ENCODE measurements at places on chromosomes 3 and 15.

DNA sequence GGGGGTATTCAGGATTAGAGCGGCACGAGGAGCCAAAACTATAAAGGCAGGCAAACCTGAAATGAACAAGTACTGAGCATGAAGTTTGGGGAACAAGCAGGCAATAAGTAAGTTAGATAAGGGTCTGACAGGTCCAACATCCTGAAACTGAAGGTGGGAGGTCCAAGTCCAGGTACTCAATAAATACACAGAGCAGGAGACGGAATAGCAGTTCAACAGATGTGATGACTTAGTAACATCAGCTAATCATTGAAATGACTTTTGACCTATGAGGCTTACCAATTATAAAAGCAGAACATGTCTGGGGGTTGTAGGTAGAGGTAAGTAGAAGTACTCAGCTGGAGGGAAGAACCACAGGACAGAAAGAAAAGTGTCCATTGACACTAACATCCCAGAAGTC lies 132.8 kb upstream of the PDZRN3 start:
- DNase-seq = no peak

- no peak for DNase-seq
Measured at GRCh38 chr3:134336587-134336986, 37.7 kb downstream of the AMOTL2 start.

DNA sequence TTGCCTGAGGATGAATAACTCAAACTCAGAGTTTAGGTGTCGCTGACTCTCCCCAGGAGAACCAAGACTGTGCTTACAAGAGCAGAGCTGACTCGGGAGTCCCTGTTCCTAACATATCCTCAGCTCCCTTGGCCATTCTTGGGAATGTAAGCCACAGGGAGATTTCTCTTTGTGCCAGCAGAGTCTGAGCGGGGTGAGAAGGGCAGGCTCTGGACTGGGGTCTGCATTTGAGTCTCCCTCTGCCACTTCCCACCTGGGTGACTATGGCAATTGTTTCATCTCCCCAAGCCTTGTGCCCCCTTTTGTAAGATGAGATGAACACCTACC lies 126.0 kb downstream of the ADAMTS17 start:
- DNase-seq = no peak

GRCh38 chr3:187744169-187745151 lies 808 bp downstream of the BCL6 start:
- DNase-seq = no peak

- DNase-seq = no peak
Measured at GRCh38 chr3:426072-426471, 229.5 kb downstream of the CHL1 start.

GRCh38 chr15:37032091-37032775 lies 68.1 kb downstream of the MEIS2 start:
- no peak for DNase-seq

- DNase-seq = no peak
Measured at GRCh38 chr3:176296066-176296597, 901.1 kb downstream of the TBL1XR1 start.

DNA sequence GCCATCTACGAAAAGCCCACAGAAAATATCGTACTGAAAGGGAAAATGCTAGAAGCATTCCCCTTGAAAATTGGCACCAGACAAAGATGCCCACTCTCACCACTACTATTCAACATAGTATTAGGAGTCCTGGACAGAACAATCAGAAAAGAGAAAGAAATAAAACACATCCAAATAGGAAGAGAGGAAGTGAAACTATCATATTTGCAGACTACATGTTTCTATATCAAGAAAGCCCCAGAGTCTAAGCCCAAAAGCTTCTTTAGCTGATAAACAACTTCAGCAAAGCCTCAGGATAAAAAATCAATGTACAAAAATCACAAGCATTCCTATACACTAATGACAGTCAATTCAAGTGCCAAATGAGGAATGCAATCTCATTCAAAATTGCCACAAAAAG lies 15.6 kb downstream of the OR5K3 start:
- no peak for DNase-seq

DNA sequence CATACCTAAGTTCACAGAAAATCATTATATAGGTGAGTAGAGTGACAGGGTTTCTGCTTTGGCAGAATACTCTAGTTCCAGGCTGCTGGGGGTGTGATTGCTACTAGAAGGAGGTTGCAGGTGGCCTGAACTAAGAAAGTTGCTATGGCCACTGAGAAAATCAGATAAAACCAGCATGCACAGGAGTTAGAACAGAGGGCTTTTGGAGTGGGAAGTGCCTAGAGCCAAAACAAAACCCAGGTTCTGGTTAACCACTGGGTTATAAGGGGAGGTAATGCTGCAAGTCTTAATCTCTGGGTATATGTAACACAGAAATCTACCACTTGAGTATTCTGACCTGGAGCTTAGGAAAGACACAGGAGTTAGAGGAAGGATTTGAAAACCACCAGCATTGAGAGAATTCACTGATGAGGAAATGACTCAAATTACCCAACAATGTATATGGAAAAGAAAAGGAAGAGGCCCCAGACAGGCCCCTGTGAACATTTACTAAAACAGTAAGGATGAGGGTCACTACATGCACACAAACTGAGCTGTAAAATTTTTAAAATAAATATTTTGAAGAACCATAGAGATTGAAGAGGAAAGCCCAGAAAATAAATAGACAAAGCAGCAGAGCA lies 60.0 kb downstream of the PLOD2 start:
- no peak for DNase-seq

DNA sequence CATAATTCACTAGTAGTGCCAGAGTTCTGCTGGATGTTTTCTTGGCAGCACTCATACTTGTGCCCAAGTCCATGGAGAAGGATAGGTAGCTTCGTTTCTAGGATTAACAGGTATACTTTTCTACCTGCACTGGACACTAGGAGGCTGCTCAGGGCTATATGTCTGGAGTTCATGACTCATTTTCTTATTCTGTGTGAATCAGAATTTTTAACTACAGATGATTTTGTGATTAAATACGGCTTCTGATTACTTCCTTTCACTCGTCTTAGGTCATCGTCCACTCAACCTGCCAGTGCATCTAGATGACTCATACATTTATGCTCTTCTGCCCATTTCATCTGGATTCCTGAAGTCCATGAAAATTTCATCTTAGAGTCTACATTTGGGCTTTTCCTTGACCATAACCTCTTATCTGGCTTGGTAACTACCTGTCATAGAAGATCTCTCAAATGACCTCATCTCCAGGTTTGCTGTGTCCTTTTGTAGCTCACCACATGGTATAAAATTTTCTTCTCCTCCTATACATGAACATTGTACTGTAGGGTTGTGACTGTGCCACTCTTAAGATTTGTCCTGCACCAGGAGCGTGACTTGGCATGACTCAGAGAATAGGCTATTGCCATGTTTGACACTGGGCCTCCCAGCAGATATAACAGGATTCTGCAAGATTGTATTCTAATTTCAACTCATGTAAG lies 66.7 kb upstream of the GCSAM start:
- DNase-seq = peak; percentile 15

GRCh38 chr3:147843331-147843730 lies 434.2 kb downstream of the ZIC1 start:
- no peak for DNase-seq

DNA sequence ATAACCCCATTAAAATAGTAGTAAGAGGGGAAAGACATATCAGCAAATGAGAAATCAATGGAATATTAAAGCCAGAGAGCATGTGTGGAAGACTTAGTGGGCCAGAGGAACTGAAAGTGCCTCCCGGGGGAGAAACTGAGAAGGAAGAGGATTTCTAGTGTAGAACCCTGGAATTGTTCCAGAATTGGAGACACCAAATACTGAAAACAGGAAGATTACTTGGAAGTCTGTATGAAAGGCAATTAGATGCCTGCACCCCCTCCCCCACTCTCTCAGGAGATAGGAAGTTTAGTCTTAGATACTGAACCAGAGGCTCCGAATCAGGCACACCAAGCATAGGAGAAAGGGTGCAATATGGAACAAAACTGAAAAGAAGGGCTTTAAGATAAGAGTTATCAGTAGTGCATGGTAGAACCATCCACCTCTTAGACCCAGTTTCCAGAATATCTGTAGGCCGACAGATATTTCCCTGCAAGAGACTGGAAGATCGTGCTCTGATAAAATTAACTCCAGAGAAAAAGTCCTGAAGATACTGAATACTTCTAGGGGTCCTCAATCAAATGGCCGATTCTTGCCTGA lies 32.4 kb downstream of the KLHL18 start:
- no peak for DNase-seq

All from non-pigmented ciliary epithelial cell (primary cell).